ENCODE measurements at places on chromosomes 13 and 19.
A peak's percentile ranks its signal among the peaks of the same experiment; 100 is the strongest.

GRCh38 chr13:103328899-103329298, 262.7 kb upstream of the SLC10A2 start:
- DNase-seq = no peak

GRCh38 chr19:11373166-11373884, 1.1 kb upstream of the SWSAP1 start:
- DNase-seq = peak; percentile 32

DNA sequence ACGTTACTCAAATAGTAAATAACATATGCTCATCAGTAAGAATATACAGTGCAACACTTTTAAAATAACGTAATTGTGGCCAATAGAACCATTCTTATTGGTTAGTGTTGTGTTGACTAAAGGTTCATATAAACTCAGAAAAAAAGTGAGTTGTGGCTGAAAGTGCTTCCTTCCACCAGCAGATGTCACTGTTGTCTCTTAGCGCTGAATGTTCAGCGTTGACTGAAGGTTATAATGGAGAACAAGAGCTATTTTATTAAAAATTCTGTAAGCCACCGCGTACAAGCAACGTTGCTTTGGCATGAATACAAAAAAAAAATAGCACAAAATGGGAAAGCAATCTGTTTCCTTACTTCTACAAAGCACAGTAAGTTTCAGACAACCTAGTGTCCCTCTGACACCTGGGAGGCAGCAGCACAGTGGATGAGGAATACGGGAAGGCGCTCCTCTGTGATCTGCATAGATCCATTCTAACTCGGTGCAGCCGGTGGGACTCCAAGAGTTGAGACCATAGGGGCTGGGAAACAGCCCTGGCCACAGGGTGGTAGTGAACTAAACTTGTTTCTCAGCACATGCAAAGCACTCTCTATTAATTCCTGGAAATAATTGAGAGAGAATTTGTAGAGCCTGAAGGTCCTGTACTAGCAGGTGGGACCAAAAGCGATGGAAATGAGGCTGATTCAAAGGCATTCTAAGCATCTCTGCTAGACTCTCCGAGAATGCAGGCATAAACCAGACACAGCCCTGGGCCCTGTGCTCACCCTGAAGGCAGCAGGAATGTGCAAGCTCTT, 23.9 kb upstream of the OXGR1 start:
- DNase-seq = peak; percentile 71

DNA sequence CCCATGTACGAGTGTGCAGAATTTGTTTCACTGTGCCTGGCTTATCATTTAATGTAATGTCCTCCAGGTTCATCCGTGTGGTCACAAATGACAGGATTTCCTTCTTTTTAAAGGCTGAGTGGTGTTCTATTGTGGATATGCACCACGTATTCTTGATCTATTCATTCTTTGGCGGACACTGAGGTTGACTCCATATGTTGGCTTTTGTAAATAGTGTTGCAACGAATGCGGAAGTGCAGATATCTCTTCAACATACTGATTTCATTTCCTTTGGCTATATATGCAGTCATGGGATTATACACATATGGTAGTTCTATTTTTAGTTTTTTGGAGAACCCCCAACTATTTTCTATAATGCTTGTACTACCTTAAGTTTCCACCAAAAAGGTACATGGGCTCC, 13.0 kb downstream of the OR7A5 start:
- no peak for DNase-seq

All from mesenchymal stem cell (in vitro differentiated cells and primary cell).